Activated gamma-delta T cell treated with anti-CD3 and anti-CD28 coated beads, Interleukin-2, amount 50 U/mL, for 16 hours (primary cell): ENCODE measurements at places on chromosomes 2 and 18.

DNA sequence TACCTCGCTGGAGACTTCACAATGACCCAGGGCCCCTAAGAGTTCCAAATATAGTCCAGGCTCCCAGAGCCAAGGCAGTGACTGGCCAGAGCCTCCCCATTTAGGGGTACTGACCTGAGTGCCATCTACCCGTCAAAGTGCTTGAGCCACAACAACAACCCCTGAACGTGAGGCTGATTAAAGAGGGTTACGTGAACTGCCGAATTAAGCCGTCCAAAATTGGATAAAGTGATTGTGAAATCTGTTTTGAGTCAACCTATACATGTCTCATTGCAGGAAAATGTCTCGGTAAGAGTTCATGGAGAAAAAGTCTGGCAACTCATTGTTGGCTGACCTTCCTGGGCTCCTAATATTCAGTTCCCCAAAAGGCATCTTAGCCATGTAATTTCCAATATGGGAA is 116.3 kb downstream of the TTC32 start:
- DNase-seq: no peak

DNA sequence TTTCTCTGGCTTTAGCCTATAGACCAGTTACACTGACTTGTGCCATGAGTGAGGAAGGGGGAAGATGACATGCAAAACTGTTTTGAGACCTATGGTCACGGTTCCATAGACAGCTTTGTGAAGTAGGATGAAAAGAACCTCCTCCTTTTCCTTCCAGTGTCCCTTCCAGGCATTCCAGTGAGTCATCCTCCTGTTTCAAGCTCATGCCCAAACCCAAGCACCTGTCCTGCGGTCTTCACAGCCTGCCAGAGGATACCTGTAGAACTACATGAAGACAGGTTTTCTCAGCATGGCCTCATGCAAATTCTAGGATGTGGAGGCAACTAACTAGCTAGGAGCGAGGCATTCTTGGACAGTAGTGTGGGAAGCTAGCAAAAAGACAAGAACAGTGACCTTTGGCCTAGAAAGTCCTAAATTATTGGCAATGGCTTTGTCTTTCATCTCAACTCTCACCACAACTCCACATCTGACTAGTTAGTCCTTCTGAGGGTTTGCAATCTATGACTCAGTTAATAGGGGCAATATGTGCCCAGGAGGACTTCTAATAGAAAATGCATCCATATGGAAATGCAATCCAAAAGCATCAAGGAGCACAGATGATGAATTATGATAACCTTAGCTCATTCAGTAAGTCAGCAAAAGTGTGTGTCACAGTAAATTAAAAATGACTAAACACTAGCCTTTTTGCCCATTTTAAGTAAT is 154.7 kb downstream of the RBM43 start:
- no peak for DNase-seq

- DNase-seq: no peak
Measured at GRCh38 chr2:135202751-135203150, 150.7 kb downstream of the RAB3GAP1 start.

GRCh38 chr2:55155206-55155605 is 76.9 kb downstream of the CLHC1 start:
- DNase-seq: no peak

DNA sequence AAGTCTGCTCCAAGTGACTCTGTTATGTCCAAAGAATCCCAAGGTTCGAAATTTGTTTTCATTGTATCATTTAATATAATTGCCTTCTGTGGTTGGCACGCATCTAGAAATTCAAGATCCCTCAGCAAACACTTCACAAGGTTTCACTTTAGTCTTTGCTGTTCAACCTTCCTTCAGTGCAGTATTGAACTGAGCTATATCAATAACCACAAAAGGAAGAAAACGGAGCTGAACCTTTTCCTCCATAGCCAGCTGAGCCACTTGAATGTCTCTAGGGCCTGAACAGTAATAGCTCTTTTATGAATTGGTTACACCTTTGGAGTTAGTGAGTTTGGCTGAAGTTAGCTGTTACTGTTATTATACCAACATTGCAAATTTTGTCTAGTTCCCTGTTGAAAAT is 357.7 kb upstream of the HNRNPA3 start:
- no peak for DNase-seq

DNA sequence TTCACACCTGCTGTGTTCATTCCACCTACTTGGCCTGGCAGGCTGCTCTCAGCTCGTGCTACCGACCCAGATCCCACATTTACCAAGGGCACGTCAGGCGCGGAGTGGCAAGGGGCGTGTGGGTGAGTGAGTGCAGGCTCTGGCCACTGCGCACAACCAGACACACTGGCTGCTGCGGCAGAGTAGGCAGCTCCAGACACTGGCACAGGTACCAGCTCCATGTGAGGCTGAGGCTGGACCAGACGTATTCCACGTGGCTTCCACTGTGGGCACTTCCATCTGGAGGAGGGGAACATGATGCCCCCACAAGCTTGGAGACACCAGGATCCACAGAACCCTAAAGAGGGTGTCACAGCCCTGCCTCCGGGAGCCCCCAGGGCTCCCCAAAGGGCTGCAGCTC is 74.6 kb upstream of the ZNF804A start:
- DNase-seq: no peak

DNA sequence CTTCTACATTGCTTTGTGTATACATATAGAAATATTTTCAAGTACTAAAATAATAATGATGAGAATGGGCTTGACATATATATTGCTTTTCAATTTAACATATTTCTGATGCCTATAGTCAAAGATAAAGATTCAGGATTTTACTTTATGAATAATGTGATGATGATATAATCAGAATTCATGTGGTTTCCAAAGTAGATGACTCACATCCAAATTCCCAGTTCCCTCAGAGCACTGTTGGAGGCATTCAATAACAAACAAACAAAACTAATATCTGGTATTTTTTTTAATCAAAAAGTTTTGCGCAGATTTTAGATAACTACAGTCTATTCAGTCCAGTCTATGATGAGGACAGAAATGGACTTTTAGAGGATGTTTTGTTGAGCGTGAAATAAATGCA is 2094.5 kb upstream of the CELF4 start:
- DNase-seq: no peak

DNA sequence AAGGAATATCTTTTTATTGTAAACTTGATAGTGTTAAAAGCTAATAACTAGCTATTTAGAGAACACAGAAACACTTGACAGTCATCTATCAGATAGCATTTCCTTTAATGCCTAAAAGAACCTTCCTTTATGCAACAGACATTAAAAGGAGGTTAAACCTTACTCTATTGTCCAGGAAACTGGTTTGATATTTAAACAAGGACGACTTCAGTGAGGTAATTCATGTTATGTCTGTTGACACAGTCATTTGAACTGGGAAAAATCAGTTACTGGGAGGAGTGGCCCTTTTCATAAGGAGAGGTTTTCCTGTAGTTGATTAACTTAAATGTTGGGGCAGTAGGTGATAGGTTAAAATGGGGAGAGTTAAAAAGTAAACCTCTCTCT is 6.7 kb downstream of the TGIF1 start:
- no peak for DNase-seq
